ENCODE measurements at places on chromosomes 11 and 22.

GRCh38 chr22:37681556-37682049 is 4.5 kb upstream of the NOL12 start:
- peak; percentile 83 for DNase-seq

- DNase-seq, result no peak
Observed at GRCh38 chr11:63762654-63763495, 5.7 kb downstream of the ZFTA start.

GRCh38 chr22:50713008-50713385 is 25.0 kb upstream of the ACR start:
- DNase-seq, result no peak

- DNase-seq, result no peak
Observed at GRCh38 chr11:17400048-17400775, 11.8 kb upstream of the KCNJ11 start.

DNA sequence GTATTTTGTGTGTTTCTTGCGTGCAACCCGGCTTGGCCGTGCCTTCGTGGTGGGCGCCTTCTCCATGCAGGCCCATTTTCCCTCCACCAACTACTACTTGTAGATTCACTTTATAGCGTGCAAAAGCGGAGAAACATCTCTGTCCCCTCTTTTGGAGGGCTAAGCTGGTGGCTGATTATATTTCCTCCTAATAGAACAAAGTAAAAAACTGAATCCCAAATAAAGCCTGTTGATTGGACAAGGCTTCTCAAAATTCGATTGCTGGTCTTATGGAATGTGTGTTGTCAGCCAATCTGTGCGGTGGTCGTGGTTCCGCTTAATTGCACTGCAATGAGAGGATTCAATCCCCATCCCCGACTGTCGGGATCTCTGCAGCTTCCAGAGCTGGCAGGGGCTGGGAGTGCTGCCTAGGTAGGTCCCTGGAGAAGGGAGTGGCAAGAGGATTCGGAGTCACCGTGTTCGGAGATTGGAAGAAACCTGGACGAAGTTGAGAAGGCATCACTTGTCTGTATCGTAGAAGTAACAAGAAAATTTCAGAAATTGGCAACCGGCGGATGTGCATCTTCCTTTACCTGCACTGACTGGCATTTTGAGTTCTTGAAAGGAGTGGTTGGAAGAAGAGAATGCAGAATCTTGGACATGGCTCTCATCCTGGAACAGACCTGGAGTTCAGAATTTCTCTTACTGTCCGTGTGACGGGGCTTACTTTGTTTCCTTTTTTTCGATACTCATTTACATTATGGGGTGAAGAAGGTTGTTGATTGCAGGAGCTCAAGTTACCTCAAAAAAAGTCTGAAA is 1.1 kb downstream of the HMGXB4 start:
- peak; percentile 45 for DNase-seq

DNA sequence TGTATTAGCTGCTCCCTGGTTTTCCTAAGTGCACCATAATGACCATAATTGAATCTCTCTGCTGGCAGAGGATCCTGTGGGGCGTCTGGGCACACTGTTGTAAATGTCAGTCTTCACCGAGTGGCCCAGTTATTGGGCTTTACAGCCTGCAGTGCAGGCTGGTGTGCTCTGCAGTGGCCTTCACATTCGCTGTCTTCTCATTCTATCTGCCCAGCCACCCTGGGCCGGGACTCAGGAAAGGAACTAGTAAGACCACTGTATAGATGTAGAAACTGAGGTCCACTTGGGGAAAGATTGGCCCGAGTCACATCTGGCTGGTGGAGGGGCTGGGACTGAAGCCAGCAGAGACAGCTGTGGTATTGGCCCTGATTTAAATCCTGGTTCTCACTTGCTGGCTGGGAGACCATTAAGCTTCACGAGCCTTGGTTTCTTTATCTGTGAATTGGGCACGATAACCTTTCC is 49.3 kb downstream of the TSPAN18 start:
- no peak for DNase-seq

DNA sequence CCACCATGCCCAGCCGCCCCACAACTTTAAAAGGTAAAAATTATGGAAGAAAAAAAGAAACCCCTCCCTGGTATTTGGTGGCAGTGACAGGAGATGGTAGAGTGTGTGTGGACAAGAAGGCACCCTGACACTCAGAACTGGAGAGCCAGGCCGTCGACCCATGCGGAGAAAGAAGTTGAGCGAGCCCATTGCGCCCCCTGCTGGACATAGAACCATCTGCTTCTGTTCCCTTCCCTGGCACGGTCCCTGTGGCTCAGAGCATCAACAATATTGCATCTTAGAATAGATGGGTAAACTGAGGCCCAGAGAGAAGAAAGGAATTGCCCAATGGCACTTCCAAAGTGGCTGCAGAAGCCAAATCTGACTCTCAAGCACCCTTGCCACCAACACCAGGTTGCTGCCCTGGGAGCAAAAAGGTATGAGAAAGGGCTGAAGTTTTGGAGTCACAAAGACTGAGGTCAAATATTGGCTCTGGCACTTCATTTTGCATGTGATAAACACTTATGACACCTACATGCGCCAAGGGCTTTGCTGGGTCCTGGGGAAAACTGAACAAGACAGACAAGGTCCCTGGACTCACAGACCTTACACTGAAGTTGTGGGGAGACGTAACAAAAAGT is 8.6 kb downstream of the MRPL11 start:
- DNase-seq, result peak; percentile 77

- no peak for DNase-seq
Observed at GRCh38 chr11:47887910-47888569, 39.9 kb upstream of the NUP160 start.

DNA sequence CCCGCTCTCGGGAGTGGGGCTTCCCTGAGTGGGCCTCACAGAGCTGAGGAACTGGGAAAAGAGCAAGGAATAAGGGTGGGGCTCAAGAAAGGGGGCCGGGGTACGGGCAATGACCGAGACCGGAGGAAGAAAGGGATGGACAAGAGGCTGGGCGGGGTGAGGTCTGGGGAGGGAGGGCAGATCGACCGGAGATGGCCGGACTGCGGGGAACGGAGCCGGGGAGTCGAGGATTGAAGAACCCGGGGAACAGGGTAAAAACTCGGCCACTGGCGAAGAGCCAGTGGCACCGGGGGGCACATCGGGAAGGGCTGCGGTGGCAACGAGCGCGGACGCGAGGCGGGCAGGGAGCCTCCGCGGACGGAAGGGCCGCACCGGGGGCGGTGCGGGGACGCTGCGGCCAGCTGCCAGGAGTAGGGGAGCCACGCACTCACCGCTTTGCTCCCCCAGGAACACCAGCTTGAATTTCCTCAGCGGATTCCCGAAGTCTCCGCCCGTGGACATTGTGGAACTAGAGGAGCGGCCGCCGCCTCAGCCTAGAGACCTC is 667 bp downstream of the RAB6A start:
- DNase-seq, result peak; percentile 33

DNA sequence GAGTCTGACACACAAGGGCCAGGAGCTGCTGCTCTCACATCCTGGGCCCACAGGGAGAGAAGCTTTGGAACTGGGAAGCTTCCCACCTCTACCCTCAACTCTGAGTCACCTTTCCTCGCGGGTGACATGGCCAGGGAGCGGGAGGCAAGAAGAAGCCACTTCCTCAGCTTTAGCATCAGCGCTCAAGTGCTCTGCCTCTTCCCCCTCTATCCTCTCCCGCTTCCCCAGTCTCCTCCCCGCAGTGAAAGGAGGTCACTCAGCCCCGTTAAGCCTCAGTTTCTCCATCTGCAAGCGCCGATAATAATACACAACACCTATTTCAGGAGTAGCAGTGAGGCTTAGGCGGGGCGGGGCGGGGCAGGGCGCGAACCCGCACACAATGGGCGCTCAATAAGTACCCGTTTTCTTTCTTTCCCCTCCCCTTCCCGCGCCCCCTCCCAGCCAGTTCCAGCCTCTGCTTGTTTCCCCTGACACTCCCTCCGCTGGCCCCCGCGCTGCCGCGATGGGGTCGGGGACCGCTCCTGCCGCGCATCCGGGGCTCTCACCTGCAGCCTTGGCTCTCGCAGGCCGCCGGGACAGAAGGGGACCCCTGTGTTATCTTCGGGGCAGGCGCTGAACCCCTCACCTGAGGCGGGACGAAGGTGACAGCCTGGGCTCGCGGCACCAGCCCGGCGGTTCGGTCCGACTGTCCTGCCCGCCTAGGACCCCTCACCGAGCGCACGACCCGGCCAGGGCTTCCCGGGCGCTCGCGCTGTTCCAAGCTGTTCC is 892 bp downstream of the GDPD5 start:
- peak; percentile 28 for DNase-seq
